NCI-H526 treated with DMSO at 0.1 percent for 48 hours (cell line): ENCODE measurements at places on chromosomes 12 and 14.

GRCh38 chr12:113798552-113798951 is 167.6 kb downstream of the RBM19 start:
- DNase-seq, result no peak

- DNase-seq, result no peak
Measured at GRCh38 chr14:68146818-68147217, 327.2 kb downstream of the RAD51B start.

DNA sequence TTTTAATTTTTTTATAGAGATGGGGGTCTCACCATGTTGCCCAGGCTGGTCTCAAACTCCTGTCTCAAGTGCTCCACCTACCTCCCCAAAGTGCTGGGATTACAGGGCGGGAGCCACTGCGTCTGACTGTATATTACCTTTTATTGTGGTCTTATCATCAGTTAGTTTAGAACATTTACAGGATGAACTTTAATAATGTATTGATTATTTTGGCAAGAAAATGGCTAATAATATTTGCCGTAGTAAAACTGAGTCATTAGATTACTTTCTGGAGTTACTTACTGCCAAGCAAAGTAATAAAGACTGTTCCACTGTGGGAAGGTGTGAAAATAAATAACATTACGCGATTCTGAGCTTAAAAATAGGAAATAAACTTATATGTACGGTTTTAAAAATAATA is 21.9 kb upstream of the KDM2B start:
- DNase-seq, result no peak

GRCh38 chr12:69046920-69047319 is 113.9 kb upstream of the CPM start:
- DNase-seq, result no peak

GRCh38 chr12:82904219-82904790 is 217.6 kb downstream of the TMTC2 start:
- no peak for DNase-seq

DNA sequence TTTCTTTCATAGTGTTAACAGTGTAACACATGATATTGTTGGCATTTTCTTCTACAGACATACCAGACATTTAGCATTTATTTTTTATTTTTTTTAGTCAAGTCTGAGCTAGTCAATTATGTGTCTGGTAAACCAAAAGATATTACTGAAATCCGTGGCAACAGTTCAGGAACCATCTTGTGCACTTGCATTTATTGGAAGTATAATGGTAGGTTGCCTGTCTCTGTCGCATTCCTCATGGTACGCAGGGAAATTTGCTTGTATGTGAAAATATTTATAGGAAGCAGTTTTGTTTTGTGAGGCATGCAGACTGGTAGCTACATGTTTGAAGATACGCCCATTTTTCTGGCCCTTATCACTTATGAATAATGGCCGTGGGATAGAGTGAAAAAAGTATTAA is 186.1 kb upstream of the SLC38A2 start:
- no peak for DNase-seq

- DNase-seq, result no peak
Measured at GRCh38 chr12:64998371-64999147, 122.5 kb downstream of the WIF1 start.

- no peak for DNase-seq
Measured at GRCh38 chr12:59182658-59183455, 262.6 kb upstream of the LRIG3 start.

GRCh38 chr14:68703093-68703492 is 89.8 kb downstream of the ZFP36L1 start:
- DNase-seq, result no peak

DNA sequence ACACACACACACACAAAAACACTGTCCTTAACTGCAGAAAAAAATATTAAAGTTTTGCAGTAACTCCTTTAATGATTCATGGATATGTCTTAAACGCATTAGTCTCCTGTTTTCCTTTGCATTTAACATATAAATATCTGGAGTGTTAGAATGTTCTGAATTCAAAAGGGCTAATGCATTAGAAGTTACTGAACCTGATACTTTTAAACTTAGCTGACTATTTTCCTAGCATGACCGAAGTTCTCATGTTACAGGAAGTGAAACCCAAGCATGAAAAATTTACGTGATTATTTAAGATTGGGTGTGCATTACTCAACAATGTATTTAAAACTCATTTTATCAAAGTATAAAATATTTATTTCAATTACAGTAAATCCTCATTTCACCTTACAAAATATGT is 791.2 kb downstream of the FLRT2 start:
- DNase-seq, result no peak

GRCh38 chr12:122870163-122870842 is 25.6 kb downstream of the VPS37B start:
- DNase-seq, result no peak

DNA sequence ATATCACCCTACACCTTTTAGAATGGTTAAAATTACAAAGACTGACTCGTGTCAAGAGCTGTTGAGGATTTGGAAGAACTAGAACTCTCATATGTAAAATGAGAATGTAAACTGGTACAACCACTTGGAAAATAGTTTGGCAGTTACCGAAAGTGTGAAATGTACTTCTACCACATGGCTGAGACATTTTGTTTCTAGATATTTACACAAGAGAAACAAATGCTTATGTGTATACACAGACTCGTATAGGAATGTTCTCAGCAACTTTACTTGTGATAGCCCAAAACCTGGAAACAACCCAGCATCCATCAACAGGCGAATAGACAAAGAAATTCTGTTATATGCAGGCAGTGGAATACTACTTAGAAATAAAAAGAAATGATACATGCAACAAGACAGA is 103.0 kb downstream of the BRMS1L start:
- DNase-seq, result no peak

GRCh38 chr14:52012635-52013034 is 23.3 kb downstream of the RTRAF start:
- DNase-seq, result no peak

GRCh38 chr14:39492267-39492666 is 60.0 kb upstream of the FBXO33 start:
- DNase-seq, result no peak

DNA sequence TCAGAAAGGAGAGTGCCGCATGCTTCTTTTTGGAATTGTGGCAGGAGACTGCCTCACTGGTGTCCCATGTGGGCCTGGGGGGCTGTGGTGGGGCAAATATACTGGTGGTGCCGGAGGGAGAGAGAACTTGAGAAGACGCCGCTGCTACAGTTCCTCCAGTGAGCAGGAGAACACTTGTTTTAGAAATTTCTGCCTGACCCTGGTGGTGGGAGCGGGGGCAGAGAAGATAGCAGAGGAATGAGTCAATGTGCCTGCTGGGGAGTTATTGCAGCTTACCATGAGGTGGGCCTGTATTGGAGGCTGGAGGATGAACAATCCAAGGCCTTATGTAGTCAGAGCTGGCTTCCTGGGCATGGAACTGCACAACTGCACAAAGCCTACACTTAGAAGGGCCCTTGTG is 211.8 kb downstream of the SNAPC1 start:
- no peak for DNase-seq

- peak; percentile 87 for DNase-seq
Measured at GRCh38 chr14:37172024-37172869, at the start of gene SLC25A21. TSS of gene SLC25A21 (minus strand) at chr14:37172606.

GRCh38 chr14:65824285-65824977 is 411.9 kb downstream of the FUT8 start:
- DNase-seq, result peak; percentile 24

- peak; percentile 62 for DNase-seq
Measured at GRCh38 chr12:57459750-57460467, at the start of gene GLI1. TSS of gene GLI1 (plus strand) at chr12:57459785. CDS start at chr12:57463692, 3,907 bp downstream.

DNA sequence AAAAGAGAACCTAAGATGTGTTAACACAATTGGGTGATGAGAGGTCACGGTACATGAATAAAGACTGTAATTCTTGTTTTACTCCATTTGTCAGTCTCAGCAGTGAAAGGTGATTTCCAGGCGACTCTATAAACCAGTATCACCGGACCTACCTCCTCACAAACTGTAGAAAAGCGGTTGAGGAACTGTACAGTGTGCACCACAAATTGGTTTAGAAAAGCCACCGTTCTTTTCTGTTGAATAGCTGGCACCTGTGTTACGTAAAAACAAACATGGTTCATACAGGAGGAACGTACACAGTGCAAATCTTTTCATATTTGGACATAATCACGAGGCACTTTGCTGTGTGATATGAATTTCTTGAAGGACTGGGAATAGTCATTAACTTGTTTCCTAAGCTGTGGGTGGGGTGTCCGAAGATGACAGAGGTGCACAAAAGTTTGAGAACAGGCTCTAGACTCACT is 663 bp downstream of the WASHC3 start:
- no peak for DNase-seq

DNA sequence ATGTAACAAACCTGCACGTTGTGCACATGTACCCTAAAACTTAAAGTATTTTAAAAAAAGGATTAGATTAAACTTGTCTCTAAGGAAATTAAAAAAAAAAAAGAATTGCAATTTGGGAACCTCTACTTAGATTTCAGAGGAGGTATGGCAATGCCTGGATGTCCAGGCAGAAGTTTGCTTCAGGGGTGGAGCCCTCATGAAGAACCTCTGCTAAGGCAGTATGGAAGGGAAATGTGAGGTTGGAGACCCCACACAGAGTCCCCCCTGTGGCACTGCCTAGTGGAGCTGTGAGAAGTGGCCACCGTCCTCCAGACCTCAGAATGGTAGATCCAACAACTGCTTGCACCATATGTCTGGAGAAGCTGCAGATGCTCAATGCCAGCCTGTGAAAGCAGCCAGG is 279.6 kb upstream of the CCDC196 start:
- no peak for DNase-seq

DNA sequence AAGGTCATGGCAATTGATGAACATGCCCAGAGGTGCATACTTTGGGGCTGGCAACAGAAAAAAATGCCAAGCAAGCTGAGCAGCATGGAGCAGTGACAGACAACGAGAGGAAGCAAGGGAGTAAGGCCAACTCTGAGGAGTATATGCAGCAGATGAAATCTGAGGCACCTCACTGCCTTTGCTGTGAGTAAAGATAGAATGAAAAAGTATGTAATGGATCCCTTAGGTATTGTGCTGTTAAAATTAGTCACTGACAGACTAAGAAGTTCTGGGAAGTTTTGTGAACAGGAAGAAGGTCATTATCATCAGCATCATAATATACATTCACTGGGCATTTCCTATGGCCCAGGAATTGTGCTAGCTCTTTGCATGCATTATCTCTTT is 269.9 kb downstream of the DUSP6 start:
- DNase-seq, result no peak

DNA sequence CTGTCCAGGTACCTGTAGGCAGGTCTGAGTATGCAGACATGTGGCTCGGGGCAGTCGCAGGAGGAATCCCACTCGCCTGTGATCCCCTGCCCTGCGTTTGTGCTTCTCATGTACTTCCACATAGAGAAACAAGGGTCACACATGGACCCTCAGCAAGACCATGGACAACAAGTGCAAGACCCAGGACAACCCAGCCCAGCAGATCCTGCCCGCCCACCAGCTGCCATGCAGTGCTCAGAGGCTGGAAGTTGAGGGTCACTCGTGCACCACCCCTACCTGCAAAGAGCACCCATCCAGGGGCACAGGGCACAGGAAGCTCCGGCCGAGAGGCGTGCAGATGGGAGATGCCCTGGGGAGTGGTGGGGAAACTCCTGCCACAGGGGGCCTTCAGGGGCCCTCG is 67.5 kb upstream of the C14orf180 start:
- no peak for DNase-seq

GRCh38 chr14:102590667-102591099 is 1.8 kb upstream of the RCOR1 start:
- no peak for DNase-seq

DNA sequence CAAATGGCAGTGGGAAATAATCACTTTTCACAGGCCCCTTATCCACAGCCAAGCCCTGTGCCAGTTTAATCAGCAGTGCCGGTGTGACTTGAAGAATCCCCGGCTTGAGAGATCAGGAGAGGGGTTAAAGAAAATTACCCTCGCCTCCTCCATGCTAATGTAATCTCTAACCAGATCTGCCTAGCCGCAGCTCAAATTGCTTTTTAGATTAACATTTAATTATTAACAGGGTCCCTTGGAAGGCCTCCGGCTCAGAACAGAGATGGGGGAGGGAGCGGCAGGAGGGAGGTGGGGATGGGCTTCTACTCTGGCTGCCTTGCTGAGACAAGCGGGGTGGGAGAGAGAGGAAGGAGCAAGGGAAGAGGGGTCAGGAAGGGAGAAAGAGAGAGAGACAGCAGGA is 24.0 kb downstream of the FAM222A start:
- peak; percentile 42 for DNase-seq

- DNase-seq, result no peak
Measured at GRCh38 chr14:93606091-93606490, 175.4 kb downstream of the UNC79 start.

- no peak for DNase-seq
Measured at GRCh38 chr14:23344481-23344880, 8.2 kb downstream of the SLC22A17 start.

DNA sequence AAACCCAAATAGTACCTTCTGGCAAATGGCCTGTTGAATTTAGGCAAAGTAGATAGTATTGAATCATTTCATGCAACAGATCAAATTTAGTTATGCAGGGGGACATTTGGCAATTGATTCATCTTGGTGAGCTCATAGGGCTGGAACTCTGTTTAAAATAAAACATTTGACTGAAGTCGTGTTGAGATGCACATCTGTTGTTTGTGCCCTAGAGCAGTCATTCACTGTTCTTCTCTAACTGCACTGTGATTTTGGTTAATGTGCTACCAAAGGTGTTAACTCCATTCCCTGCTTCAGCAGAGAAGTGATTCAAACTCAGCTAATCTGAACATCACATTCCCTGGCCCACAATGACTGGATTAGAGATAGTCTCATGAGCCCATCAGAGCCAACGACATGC is 44.0 kb upstream of the CSRP2 start:
- DNase-seq, result no peak

DNA sequence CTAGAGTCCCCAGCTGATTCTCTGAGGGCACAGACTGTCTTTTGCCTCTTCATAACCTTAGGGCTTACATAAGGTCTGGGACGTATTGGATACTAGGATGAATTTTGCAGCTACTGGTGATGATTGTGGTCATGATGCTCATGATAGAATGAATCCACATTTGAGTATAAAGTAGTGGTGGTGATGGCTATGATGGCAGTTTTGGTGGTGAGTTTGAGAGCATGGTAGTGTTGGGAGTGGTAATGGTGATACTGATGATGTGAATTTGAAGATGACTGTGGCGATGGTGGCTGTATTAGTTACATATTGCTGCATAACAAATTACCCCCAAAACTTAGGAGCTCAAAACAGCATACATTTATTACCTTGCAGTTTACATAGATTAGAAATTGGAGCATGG is 14.1 kb upstream of the ASIC1 start:
- DNase-seq, result no peak
